ENCODE measurements at places on chromosomes 1 and 21.

GRCh38 chr1:170620164-170620563 is 43.8 kb upstream of the PRRX1 start:
- no peak for DNase-seq

- no peak for DNase-seq
Observed at GRCh38 chr1:181159451-181160140, 71.1 kb downstream of the IER5 start.

DNA sequence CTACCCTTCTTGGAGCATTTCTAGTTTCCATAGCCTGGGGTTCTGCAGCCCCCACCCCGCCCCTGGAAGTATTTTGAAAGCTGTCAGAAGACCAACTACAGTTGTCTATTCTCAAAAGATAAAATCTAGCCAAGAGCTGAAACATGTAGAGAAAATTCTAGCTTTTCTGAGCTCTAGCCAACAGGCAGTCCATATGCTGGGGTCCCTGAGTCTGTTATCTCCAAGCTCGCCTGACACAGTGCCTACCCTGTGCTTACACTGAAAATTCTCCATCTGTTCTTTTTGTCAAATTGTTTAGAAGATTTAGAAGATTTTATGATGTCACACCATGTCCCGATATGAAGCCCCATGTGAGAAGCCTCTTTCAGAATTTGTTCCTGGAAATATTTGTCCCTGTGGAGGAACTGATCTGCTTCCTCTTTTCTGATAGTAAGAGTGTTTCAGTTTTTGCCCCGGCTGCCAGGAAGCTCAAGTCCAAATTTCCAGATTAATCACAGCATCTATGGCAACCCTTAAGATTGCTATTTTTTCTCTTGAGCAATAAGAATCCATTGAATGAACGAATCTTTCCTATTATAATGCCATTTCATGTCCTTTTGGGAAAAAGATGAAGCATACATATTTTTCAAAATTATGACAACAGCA is 23.7 kb upstream of the CSF3R start:
- no peak for DNase-seq

DNA sequence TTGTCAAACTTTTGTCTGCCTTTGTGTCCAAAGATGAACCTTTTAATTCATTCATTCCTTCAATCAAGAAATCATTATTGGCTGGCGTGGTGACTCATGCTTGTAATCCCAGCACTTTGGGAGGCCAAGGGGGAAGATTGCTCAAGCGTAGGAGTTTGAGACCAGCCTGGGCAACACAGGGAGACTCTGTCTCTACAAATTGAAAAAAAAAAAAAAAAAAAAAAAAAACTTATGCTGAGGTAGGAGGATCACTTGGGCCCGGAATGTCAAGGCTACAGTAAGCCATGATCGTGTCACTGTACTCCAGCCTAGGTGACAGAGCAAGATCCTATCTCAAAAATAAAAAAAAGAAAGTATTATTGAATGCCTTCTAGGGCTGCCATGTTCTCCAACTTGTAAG is 51.3 kb upstream of the CXADR start:
- DNase-seq: no peak
